LNCaP clone FGC (cell line): ENCODE measurements at places on chromosomes 6 and 20.

- no peak for DNase-seq
Observed at GRCh38 chr6:43722920-43723545, 35.4 kb upstream of the MRPS18A start.

- no peak for DNase-seq
Observed at GRCh38 chr6:101403216-101403945, 9.9 kb downstream of the GRIK2 start.

GRCh38 chr20:37346535-37347346 lies 801 bp downstream of the SRC start:
- DNase-seq = no peak

GRCh38 chr6:150212778-150213177 lies 69.9 kb downstream of the PPP1R14C start:
- DNase-seq = no peak

GRCh38 chr6:140070846-140071473 lies 696.5 kb upstream of the CITED2 start:
- DNase-seq = peak; percentile 93
